ENCODE measurements at places on chromosomes 11 and 22.

GRCh38 chr11:10326012-10326964, 21.4 kb downstream of the ADM start:
- DNase-seq: peak; percentile 30

GRCh38 chr11:30270671-30271070, 39.9 kb downstream of the FSHB start:
- DNase-seq: no peak

- DNase-seq: no peak
These were observed 10.7 kb upstream of the VPS37C start for GRCh38 chr11:61171907-61172306.

DNA sequence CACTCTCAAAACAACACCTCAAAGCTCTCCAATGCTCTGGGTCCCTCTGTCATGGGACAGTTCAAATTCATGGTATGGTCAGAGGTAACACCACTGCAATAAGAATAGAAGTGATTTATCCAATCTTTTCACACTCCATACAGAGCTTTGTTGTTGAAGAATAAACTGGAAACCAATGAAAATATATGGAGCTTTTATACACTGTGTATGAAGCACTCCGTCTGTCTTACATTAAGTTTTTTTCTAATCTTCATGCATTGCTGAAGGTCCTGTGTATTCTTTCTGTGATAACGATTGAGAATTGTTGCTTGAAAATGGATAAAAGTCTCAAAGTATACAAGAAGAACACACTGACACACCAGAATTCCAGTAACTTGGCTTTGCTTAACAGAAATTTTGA, 603.7 kb upstream of the LUZP2 start:
- no peak for DNase-seq

- no peak for DNase-seq
These were observed 2.6 kb upstream of the SUN2 start for GRCh38 chr22:38758276-38758945.

- no peak for DNase-seq
These were observed 72.9 kb downstream of the KIRREL3 start for GRCh38 chr11:126927623-126928022.

- DNase-seq: no peak
These were observed 34.8 kb upstream of the VWA5A start for GRCh38 chr11:124080327-124081001.

GRCh38 chr11:119774172-119774763, 45.3 kb upstream of the NECTIN1 start:
- DNase-seq: peak; percentile 26

DNA sequence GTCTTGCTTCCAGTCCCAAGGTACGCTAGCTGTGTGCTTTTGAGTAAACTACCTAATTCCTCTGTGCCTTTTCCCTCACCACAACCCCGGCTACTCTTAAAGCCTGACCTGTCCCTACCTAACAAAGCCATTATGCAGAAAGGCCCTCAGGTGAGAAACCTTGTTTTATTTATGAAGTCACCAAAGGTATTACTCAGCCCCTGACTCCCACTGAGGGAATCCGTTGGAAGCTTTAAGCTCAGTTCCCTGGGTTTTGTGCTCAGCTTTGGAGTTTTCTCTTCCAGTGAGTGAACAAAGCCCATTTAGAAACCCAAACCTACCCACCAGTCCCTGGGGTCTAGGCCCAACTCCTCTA, 90.9 kb downstream of the APIP start:
- no peak for DNase-seq

DNA sequence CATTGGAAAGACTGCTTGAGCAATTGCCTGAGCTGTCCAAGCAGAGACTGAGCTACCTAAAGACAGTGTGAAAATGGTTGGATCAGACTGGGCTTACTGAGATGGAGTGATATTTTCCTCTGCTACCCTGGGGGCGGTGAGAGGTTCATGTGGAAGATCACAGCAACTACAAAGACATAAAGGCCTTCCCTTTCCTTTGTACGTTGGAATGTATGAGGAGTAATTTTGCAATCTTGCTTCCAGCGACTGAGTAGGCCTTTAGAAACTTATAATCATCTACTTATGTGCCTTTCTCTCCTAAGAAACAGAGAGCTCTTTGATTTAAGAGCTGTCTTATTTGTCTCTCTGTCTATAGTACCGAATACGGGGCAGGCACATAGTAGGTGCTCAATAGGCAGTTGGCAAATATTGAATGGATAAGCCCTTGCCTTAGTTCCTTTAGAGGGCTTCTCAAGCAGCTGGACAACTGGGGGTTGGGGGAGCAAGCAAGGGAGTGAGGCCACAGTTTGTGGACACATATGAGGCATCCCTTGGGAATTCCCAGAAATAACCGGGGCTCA, 2.4 kb upstream of the HEPACAM start:
- DNase-seq: no peak

DNA sequence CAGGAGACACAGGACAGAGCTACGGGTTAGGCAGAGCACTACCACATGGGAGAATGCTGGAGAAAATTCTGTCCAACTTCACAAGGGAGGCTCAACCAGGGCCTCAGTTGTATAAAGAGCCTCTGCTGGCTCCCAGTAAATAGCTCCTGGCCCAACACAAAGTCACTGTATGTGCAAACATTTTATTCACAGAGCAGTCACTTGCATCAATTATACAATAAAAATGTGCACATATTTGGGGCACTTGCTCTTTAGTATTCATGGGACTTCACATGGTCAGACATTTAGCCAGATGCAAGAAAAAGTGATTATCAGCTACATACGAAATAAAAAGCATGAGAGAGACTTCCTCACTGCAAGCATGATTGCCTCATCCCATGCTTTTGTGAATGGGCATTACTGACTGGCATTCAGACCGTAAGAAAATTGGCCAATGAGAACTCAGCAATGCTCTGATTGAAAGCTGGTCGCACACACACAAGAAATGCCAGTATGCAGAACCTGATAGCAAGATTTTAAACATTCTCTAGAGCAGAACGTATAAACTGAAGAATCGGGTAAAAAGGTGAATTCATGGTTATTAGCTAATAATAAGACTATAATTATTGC, 39.4 kb downstream of the BLID start:
- no peak for DNase-seq

DNA sequence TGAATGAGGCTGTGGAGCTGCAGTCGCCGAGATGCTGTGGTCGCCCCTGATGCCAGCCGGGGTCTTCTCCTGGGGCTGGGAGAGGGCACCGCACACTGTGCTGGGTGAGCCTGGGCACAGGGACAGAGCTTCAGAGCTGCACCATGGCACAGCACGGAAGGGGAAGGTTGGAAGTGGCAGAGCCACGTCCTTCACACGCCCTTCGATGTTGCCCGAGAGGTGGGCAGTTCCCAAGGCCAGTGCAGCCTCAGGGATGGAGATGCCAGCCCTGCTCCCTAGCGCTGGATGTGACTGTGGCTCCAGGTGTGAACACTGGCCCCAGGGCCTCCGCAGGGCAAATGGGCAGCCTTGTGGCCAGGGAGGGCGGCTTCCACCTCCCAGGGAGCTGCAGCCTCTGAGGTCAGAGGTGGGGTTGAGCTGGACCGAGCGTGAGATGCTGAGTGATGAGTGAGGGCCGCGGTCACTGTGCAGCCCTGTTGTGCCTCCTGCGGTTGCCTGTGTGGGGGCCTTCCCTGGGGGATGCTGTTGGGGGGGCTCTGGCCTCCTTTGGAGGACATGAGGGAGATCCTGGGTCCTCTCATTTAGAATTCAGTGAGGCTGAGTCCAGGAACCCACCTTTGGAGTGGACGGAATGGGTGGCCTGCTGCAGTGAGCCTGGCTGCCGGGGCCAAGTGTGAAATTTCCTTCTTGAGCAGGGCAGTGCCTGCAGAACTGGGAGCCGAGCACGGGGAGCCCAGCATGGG, 1090.0 kb downstream of the BRD1 start:
- no peak for DNase-seq

DNA sequence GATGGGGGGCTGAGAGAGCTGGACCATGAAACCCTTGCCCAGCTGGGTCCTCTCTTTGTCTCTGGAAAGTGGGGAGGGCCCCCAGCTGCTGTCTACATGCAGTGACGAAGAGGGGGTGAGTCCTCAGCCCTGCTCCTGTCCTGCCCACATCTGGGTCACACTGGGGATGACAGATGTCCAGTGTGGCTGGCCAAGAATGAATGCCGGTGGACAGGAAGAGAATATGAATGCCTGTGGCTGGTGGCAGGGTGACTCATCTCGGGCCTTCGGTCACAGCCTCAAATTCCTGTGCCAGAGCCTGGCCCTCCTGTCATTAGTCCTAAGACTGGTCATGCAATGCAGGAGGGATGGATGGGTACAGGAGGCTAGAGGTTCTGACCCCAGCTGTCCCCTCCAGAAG, 2.2 kb upstream of the PNPLA3 start:
- peak; percentile 93 for DNase-seq

DNA sequence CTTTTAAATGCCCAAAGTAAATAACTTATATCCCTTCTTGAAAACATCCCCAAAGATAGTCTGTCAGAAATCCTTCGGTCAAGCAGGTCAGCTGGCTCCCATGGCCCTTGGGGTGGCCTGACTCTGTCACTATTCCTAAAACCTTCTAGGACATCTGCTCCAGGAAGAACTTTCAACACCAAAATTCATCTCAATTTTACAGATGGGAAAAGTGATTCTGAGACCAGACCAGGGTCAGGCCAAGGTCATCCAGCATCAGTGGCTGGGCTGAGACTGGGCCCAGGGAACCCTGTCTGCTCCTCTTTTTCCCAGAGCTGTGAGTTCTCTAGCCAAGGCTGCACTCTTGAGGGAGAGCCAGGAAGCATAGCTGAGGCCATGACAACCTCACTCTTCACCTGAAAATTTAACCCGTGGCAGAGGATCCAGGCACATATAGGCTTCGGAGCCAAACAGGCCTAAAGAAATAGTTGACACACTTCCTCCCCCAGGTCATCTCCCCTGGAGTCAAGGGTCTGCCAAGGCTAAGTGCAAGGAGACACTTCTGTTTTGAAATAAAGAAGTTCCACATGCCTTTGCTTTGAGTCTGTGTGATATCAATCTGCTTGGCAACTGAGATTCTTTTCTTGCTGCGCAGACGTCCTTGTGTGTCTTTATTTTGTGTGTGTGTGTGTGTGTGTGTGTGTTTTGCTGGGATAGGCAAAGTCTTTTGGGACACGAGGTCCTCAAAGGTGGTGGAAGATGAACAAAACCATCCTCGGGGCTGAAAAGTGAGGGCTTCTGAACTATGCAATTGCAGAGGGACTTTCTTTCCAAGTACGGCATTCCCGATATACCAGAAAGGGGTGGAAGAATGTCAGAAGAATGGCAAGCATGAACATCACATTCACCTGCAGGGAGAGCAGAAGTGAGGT, 16.8 kb upstream of the PRG2 start:
- DNase-seq: no peak

DNA sequence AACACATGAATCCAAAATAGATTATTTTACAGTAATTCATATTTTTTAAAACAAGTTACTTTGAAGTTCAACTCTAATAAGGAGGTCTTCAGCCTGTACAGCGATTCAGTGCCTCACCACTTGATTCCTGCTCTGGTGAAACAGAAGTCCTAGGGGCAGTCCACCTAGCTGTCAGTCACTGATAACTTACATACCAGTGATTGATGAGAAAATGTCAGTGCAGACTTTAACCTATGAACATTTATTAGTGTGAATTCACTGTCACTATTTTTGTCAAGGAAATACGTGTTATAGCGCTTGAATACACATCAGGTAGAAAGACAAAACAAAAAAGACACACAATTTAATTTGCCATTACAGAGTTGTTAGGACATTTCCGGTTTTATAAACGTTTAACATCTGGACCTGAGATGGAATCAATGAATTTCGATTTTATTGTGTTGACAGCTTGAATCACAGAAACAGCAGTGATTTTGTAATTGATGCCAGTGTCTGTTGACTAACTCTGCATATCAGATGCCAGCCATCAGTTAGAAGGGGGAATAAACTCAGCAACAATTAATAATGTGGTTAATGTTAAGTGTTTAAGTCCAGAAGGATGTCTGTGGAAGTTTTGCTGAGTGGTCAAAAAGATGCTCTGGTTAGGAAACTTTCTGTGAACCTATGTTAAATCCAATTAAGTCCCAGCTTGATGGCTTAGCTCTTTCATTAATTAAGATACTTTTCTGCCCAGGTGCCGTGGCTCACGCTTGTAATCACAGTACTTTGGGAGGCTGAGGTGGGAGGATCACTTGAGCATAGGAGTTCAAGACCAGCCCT, 34.5 kb downstream of the ELF5 start:
- DNase-seq: no peak

GRCh38 chr11:65607614-65608426, 6.2 kb downstream of the MAP3K11 start:
- no peak for DNase-seq

DNA sequence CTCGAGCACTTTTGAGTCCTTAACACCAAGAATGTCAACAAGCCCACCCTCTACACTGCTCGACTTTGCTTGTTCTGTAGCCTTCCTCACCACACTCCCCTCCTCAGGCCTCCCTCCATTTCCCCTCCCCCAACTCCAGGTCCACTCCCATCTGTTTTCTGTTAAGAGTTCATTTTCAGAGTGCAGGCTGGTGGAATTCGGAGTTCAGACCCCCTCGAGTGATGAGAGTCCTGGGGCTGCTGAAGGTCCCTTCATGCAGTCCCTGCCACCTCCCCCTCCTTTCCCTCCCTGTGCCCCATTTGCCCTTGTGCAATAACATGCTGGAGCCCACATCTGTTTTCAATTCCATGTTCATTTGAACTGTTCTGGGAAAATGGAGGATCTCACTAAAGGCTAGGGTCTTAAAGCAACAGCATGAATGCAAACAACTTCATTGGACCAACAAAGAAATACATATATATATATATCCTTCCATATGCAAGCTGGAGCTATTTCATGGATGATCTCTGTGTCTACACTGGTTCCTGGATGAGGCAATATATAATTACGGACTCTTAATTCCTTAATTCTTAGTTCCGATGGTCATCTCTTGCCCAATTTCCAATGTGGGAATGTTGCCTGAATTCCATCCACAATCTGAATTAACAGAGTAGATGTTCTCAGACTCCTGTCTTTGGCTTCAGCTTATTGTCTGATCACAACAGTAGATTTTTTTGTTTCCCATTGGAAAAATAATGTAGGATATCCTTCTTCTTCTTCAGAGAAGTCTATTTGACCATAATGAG, 340.4 kb downstream of the ETS1 start:
- no peak for DNase-seq

DNA sequence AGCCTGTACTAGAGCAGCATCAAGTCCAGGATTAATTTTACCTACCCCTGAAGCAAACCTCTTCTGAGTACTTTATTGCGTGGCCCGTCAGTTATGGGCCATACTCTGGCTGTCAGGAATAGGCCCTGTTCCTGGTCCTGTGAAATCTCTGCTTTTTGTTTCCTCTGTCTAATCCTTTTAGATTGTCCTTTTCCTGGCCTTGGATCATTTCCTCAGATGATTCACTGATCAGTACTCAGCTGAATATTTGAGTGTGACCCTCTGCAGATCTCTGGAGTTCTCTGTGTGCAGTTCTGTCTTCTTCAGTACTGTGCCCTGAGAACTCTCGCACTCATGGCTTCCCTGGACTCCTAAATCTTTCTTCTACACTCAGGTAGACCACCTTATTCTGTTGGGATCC, 123.5 kb downstream of the UVRAG start:
- peak; percentile 43 for DNase-seq

Data from fibroblast of lung (primary cell).